ENCODE measurements at places on chromosomes 5 and 9.

- peak; percentile 40 for DNase-seq
Measured at GRCh38 chr9:110700953-110701352, 32.4 kb downstream of the MUSK start.

DNA sequence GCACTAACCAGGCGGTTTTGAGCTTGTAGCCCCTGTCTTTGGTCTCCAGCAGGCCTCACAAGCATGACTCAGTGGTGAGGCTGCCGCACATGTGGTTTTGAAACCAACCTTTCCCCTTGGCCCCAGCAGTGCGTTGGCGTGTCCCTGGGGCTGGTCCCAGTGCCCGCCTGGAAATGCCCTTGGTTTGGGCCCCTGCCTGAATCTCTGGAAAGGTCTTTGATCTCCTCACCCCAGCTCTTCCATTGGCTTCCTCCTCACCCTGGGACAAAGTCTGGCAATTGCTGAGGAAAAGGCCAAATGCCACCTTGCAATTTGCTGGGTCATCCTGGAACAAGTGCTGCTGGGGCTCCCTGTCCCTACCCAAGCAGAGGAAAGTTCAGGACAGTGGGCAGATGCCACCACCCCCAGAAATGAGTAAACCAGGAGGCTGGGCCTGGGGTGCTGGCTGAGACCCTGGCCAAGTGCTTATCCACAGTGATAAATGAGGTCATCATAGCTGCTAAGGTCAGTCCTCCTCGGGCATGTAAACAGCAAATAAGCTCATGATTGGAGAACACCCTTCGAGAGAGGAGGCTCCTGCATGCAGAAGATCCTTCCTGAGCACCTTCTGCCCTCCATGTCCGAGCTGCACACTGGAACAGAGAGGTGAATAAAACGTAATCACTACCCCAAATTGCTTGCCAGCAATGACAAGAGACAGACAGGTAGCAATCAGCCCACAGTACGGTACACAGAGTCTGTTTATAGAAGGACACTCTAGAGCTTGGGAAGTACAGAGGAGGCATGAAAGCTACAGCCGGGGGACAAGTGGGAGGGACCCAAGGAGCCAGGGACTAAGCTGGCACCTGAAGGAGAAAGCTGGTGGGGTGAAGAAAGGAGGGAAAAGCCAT, 98.9 kb upstream of the CPEB4 start:
- peak; percentile 89 for DNase-seq

DNA sequence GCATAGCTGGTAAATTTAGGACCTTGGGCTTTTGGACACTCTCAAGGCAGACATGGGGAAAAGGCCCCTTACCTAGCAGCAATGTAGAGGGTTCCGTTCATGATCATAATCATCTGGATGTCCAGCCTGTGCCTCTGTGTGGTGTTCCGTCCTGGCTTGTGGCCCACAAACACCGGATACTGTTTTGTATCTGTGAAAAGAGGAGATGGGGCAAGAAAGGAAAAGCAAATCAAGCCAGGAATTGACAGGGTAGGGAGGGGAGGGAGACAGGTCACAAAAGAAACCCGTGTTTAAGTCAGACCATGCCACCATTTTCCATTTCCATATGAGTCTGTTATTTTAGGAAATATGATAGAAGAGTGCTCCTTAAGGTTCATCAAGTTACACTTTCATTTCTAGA, 72.5 kb downstream of the SEMA6A start:
- DNase-seq: no peak

GRCh38 chr5:39187831-39188731, 31.3 kb downstream of the FYB1 start:
- no peak for DNase-seq

DNA sequence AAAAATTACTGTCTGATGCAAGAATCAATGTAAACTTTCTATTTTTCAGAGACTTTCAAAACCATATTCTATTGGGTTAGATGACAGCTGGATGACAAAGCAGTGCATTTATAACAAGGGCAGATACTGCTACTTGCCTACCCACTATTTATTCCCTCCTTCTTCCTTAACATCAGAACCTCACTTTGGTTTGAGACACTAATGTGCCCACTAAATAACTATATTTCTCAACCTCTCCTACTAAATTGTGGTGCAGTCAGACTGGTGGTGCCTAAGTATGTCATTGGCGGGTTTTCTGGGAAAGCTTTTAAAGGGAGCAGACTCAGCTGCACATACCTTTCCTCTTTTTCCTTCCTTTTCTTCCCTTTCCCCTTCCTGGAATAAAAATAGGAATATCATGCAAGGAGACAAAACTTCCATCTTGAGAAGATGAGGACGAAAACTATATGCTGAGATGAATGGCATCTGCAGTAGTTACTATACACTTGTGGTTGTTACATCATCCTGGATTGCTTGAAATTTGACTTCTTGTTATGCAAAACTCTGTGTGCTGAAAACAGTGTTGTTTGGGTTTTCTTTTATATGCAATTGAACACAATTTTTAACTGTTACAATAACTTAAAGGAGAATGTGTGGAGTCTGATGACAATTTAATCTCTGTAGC, 43.8 kb downstream of the PRR16 start:
- DNase-seq: no peak

DNA sequence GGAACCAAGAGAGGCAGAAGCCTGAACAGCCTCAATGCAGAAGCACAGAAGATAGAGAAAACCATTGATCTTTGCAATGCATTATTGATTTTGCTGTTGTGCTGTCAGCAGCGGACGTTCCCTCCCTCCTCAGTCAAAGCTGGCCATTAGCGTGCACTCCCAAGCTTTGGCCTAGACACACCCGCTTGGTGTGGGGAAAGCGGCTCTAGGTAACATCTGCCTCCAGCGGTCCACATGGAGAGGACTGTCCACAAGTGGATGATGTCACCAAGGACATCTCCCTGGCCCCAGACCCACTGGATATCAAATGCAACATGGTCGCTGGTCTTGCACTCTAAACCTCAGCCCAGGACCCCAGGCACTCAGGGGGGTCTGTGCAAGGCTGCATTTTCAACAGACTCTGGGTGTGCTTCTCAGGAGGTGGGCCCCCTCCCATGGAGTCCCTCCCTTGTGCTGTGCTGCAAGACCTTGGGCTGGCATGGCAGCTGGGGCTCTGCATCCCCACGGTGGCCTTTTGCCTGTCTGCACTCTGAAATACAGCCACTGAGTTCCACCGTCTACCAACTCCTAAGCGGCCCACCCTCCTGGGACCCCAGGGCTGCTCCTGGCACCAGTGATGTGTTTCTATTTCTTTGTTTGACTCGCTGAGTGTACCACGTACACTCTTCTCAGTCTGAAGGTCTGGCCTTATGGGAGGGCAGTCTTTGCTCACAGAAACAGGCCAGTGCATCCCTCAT, 1.9 kb downstream of the SEMA4D start:
- no peak for DNase-seq

- no peak for DNase-seq
Measured at GRCh38 chr9:97766610-97767009, 69.5 kb upstream of the XPA start.

GRCh38 chr9:85716031-85716877, 25.5 kb downstream of the AGTPBP1 start:
- no peak for DNase-seq

DNA sequence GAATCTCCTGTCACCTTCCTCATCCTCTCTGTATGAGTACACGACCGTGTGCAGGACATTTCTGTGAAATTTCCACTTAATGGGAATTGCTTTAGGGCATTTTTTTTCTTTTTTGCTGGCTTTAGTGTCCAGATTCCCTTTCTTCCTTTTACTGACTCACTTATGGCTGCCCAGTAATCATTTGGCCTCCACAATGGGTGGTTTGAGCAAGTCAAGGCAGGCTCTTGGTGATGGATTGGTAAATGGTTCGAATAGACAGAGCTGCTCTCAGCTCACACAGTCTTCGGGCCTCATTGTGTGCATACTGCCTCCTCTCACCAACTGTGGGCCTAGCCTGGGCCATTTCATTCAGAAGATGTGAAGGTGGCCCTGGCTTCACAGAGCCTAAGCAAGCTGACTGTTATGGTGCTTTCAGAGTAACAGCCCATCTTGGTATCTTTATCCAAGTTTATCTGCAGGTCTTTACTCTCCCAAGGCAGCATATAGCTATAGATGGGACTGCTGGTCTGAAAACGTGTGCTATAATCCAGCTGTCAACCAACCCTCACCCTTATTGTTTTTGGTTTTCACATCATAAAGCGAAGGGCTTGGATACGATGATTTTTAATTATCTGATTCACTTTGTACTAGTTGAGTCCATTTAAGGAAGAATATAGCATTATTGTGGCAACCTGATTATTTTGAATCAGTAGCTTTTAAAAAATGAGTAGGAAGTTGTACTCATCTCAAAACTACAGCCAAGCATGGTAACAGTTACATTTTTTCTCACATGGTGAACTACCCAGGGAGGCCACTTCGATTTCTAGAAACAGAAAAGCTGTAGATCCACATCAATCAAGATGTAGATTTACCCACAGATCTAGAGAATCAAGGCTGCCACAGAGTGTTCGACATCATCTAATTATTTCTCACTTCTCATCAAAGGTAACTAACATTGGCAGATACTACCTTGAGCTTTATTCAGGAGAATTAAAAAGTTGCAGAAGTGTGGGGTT, 50.4 kb upstream of the CKMT2 start:
- no peak for DNase-seq

- peak; percentile 37 for DNase-seq
Measured at GRCh38 chr5:178590141-178590923, at the start of gene COL23A1. Gene COL23A1 (minus strand): TSS chr5:178590393.

GRCh38 chr9:130824643-130825350, 10.3 kb upstream of the ABL1 start:
- peak; percentile 61 for DNase-seq

GRCh38 chr5:139453683-139454567, 8.6 kb downstream of the ECSCR start:
- no peak for DNase-seq

GRCh38 chr5:56700711-56701110, 114.6 kb upstream of the MAP3K1 start:
- no peak for DNase-seq

- DNase-seq: peak; percentile 48
Measured at GRCh38 chr5:138448481-138449398, 9.9 kb downstream of the REEP2 start.

DNA sequence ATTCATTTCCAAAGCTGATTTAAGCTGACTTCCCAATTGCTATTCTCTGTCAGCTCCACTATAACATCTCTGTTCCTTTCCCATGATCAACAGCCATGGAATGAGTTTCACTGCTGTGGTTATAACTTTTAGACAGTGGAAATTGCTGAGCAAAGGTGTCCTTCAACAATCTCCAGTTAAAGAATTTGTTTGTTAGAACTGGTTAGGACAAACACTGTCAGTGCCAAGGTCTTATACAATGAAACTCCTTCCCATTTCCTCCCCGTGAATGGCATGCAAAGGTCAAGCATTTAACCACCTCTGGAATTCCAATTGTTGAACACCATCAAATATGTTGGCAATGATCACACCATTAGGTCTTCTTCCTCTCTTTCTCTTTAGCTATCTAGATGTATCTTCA, 45.7 kb upstream of the GHR start:
- DNase-seq: peak; percentile 43

GRCh38 chr5:157447201-157447637, 12.8 kb upstream of the NIPAL4 start:
- no peak for DNase-seq

DNA sequence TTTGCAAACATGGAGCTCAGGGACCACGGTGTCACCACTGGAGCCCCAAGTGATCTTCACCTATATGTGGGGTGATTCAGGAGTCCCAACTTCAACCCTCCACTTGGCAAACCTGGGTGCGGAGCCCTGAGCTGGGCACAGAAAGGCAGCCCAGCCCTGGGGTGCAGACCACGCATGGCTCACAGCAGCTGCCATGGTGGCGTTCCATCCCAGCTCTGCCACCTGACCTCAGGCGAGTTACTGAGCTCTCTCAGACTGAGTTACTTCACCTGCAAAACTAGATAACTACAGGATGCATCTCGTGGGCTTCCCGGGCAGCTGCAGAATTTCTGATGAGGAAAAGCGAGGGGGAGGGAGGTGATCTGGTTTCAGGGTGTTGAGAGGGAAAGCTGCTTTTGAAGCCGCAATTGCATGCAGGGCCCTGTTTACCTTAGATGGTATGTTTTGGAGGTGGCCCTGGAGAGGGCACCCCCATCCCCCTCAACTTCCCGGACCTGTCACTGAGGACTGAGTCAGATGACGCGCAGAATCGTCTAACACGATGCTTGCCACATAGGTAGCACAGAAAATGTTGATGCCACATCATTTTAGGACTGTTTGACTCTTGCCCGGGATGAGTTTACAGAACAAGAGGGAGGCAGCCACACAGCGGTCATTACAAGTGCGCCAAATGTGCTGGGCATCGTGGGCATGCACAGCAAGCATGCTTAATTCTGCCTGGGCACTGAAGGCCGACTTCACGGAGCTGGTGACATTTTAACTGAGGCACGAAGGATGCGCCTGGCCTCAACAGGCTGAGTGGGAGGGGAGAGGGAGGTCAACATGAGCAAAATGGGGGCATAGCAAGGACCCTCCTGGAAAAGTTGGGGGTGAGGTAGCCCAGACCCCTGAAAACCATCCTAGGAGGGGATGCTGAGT, 154.6 kb downstream of the COL23A1 start:
- DNase-seq: no peak

- no peak for DNase-seq
Measured at GRCh38 chr9:15249981-15250380, 57.0 kb downstream of the TTC39B start.

- DNase-seq: peak; percentile 96
Measured at GRCh38 chr9:89116064-89116804, 62.4 kb downstream of the SHC3 start.

DNA sequence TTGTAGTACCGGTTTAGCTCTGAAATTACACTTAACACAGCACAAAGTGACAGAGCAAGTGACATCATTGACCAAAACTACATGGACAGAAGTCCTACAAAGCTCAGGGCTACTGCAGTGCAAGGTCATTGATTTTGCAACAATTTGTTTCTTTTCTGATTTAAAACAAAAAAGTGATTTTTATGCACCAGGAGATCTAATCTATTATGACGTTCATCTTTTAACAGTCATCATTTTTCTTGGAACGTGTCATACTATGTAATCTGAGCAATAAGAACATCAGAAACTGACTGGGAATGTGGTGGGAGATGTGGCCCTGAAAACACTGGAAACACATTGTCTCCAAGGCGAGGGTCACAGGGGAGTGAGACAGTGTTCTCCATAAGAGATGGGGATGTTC, 17.4 kb upstream of the ZFAND5 start:
- DNase-seq: peak; percentile 59

GRCh38 chr9:127866535-127866934, 10.9 kb downstream of the AK1 start:
- DNase-seq: no peak

GRCh38 chr5:131264451-131265099, 722 bp downstream of the CDC42SE2 start:
- no peak for DNase-seq

- no peak for DNase-seq
Measured at GRCh38 chr5:141150224-141150992, 551 bp downstream of the PCDHB6 start.

- DNase-seq: no peak
Measured at GRCh38 chr9:89465001-89465451, 32.9 kb downstream of the SEMA4D start.

GRCh38 chr9:17057729-17058128, 77.1 kb upstream of the CNTLN start:
- DNase-seq: no peak

DNA sequence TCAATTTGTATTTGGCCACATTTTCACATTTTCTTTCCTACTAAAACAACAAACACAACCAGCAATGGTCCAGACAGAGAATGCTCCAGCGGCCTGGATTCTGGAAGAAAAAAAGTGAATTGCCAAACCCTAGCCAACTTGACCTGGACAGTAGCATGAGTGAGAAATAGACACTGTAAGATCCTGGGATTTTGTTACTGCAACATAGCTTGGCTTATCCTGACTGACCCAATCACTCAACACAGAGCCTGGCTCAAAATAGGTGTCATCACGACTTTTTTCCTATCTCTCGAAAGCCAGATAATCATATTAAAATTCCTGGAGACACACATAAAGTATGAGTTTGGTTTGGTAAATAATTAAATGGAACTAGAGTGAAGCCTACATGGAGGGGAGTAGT, 25.4 kb upstream of the MVB12B start:
- DNase-seq: no peak

Data from fibroblast of mammary gland (primary cell).